Brain microvascular endothelial cell (primary cell): ENCODE measurements at places on chromosomes 5 and 9.
A peak's percentile ranks its signal among the peaks of the same experiment; 100 is the strongest.

GRCh38 chr5:33711094-33711679 lies 180.6 kb downstream of the ADAMTS12 start:
- DNase-seq: no peak

GRCh38 chr9:127033061-127033460 lies 89.4 kb downstream of the ANGPTL2 start:
- no peak for DNase-seq

- DNase-seq: no peak
Measured at GRCh38 chr5:1961304-1961946, 78.7 kb upstream of the IRX4 start.

- no peak for DNase-seq
Measured at GRCh38 chr5:176816791-176817347, 6.5 kb downstream of the UNC5A start.

- no peak for DNase-seq
Measured at GRCh38 chr9:136653323-136654079, 9.2 kb upstream of the EGFL7 start.

DNA sequence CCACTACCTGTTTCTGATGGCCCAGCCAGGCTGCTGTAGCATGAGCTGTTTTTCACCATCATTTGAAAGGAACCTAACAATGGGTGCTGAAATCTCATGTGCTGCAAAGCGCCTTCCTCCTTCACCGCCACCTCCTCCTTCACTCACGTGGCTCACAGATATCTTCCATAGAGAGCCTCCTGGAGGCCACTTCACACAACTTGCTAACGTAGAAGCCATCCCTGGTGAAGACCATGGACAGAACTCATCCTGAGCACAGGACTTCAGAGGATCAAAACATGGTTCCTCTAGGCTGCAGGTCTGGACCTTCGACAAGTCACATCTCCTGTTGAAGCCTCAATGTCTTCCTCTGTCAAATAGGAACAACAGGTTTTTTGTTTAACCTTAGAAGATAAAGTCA lies 155.5 kb upstream of the RAD23B start:
- peak; percentile 9 for DNase-seq

- DNase-seq: no peak
Measured at GRCh38 chr9:68912561-68912960, 101.4 kb downstream of the PRKACG start.

- no peak for DNase-seq
Measured at GRCh38 chr5:39156082-39156481, 63.3 kb downstream of the FYB1 start.

DNA sequence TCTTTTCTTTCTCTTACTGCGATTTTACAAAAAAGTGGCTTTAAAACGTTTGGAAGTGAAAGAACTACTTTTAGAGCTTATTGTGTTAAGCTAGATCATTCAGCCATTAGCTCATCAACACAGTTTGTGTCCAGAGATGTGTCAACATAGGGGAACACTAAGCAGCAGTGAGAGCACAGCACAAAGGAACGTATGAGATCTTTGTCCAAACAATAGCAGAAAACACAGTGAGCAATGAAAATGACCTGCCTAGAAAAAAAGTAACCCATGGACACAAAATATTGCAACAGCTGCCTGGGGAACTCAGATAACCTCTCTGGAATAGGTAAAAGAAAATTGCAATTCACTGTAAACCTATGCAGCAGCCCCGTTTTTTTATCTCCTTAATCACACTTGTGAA lies 372.5 kb downstream of the ARHGEF28 start:
- peak; percentile 38 for DNase-seq

- DNase-seq: no peak
Measured at GRCh38 chr9:123561046-123561445, 205.0 kb downstream of the CRB2 start.

DNA sequence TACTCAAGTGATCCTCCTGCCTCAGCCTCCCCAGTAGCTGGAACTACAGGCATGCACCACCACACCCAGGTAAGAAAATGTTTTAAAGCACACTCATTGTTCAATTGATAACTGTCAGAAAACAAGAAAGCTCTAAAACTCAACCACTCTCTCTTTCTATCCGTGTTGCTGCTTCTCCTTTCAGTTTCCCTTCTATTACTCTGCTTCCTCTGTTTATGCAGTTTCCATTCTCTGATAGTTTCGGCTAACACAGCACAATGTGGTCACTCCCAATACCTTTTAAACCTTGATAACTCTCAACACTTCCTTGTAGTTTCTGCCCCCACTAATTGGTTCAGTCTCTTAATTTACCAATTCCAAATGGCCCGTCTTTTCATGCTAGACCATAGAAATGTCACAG lies 59.2 kb upstream of the NR4A3 start:
- no peak for DNase-seq

GRCh38 chr5:137061382-137061781 lies 437.7 kb downstream of the SPOCK1 start:
- no peak for DNase-seq

DNA sequence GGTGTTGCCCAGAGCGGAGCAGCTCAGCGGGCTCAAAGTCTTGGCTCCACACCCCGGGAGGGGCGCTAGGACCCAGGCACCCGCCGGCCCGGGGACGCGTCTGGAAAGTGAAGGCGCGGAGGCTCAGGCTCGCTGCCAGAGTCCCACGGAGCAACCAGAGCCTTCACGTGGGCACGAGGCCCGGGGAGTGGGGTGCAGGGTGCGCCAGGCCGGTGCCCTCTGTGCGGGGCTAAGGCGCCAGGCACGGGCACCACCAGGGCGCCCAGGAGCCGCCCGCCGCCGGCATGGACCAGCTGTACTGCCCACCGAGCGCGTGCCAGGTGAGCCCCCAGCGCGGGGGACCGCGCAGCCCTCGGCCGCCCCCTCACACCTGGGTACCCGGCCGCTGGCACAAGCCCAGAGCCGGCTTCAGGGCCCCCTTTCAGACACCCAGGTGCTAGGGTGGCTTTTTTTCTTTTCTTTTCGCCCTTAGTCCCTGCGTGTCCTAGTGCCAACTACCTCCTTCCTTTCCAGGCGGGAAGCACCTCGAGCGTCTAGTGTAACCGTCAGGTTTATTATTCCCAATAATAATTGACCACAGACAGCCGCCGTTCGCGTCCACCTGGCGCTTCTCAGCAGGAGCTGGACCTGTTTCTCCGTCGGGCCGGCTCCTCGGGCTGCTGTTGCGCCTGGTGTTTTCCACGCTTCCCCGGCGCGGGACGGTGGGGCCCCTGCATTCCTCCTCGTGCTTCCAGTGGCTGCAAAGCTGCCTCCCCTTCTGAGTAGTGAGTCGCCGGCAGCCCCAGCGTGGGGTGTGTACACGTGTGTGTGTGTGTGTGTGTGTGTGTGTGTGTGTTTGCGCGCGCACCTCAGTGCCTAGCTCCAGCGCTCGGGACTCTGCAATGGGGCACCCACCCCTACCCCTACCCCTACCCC lies 30.1 kb upstream of the PDE8B start:
- no peak for DNase-seq

GRCh38 chr9:132908635-132909034 lies 29.9 kb downstream of the SPACA9 start:
- DNase-seq: no peak

DNA sequence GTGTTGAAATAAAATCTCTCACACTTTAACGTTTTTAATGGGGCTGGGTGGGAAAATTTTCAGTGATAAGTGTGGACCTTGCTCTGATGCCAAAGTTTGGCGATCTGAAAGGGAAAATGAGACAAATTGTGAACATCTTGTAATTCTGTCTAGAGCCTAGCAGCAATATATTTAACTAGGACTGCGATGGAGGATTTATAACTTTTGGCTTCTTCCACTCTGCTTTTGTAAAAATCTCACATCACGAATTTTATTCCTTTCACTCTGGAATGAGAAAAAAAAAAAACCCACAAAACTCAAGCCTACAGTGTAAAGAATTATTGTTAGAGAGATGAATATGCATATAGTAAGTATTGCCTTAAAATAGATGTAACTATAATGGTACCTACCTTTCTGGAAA lies 19.9 kb downstream of the CCNH start:
- DNase-seq: no peak

GRCh38 chr5:168897387-168898122 lies 318.4 kb upstream of the PANK3 start:
- DNase-seq: no peak
